Stimulated activated CD4-positive, alpha-beta T cell treated with anti-CD3 and anti-CD28 coated beads, Interleukin-15, amount 100 ng/mL, for 1 hour (primary cell): ENCODE measurements at places on chromosomes 4 and X.

- no peak for DNase-seq
These were observed 85.7 kb downstream of the TSPAN5 start for GRCh38 chr4:98572697-98573096.

- DNase-seq = no peak
These were observed 63.0 kb upstream of the FAM9A start for GRCh38 chrX:8864161-8864560.

- no peak for DNase-seq
These were observed 195.1 kb downstream of the MAGEB5 start for GRCh38 chrX:26411045-26411444.

DNA sequence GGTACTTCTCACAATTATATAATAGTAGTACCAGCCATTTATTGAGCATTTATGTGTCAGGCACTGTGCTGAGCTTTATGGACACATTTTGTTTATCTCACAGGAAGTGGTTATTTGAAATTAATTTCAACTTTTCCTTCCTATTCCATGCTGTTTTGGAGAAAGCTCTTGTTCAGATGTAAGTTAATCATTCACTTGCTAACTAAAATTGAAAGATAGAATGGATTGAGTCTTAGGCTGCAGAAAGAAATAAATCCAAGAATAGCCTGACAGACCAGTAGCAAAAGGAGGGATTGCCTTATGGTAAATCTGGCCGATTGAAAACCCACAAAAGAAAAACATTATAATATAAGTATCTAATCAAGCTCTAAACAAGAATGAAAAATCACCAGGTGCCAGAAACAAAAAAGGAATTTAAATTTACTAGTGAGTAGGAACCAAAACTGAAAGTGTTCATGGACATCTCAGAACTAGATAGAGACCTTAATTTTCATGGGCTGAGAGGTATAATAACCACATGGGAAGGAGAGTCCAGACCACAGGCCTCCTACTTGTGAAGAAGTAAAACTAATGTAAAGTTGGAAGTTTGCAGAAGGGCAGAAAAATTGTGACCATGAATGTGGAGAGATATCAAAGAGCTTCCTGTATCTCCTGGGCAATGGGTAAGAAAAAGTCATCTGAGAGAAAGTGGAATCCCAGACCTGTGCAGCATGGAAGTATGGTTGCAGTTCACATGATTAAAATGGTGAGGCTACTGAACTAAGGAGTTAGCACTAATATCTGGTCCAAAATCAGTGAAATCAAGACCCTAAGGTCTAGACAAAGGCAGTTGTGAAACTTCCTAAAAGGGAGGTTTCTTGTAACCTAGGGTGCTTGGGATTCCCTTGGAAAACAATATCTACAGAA is 38.0 kb downstream of the RADX start:
- no peak for DNase-seq

DNA sequence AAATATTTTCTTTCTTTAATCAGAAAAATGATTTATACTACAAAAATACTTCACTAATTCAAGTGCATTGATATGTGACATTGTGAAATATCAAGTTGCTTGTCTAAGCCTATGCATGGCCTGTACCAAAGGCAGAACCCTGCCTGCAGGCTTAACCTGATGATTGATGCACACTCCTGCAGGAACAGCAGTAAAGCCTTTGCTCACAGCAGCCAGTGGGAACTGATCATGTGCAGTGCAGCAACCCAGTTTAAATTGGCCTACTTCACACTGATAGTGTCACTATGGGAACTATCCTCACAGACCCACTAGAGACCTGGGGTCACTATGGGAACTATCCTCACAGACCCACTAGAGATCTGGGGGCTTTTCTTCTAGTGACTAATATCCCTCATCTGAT is 603.8 kb downstream of the RAPGEF2 start:
- DNase-seq = no peak

- no peak for DNase-seq
These were observed 569 bp downstream of the RPS3A start for GRCh38 chr4:151099976-151100417.

- no peak for DNase-seq
These were observed 49.5 kb upstream of the TMLHE start for GRCh38 chrX:155662282-155662681.

- DNase-seq = no peak
These were observed 57.8 kb upstream of the FAM47B start for GRCh38 chrX:34884817-34885216.

DNA sequence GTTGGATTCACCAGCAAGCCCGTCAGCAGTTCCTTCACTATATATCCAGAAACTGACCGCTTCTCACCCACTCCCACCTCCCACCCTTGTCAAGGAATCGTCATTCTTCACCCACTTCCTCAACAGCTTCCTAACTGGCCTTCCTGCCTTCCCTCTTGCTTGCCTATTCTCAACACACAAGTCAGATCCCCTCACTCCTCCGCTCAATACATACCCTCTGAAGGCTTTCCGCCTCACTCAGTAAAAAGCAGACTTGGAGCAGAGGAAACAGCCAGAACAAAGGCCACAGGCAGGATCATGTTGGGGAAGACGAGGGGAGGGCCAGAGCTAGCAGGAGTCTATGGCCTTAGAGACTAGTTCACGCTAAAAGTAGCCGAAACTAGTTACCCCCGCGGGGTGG is 23.7 kb downstream of the RWDD4 start:
- no peak for DNase-seq

DNA sequence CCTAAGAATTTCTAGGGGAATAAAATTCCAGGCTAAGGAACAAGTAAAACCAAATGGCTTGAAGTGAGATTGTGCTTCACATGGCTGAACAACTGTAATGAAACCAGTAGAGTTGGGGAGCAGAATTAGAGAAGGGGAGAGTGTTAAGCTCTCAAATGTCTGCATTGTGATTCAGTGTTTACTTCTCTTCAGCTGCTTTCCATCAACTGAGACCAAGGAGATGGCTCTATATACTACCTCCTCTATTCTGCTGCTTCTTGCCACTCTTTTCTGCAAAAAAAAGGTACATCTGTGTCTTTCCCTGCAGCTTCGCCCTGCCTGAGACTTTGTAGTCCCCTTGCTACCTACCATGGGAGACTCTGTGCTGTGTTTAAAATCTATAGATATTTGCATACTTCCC is 73.5 kb downstream of the WDFY3 start:
- no peak for DNase-seq

- DNase-seq = no peak
These were observed 16.9 kb upstream of the HPRT1 start for GRCh38 chrX:134443020-134443419.

DNA sequence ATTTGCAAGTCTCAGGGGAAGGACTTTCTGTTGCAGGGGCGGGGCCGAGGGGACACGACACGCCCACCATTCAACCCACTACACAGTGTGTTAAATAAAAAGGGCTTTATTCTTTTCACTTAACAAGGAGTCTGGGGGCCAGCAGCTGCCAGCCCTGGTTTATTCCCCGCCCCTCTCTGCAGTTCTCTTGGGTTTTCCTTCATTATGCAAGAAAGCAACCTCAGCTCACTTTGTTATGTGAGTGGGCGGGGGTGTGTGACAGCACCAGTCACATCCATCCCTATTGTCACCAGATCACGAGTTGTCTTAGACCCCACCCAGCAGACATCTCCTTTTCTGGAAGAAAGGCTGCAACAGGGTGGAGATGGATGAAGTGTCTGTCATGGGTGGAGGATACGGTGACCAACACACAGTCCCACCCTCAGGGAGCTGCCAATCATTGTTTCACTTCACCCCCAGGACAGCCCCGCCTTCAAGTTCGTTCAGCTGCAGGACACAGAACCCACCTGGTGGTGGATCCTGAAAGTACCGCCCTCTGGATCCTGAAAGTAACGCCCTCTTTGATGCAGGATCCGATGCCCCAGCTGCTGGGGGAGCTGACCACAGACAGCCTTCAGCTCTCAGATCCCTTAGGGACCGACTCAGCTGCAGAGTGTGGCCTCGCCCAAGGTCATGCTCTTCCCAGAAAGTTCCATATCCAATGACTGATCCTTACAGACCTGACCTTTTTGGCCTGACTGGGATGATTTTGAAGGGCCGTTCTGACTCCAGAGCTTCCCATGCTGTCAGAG is 79.6 kb downstream of the SMIM20 start:
- no peak for DNase-seq

DNA sequence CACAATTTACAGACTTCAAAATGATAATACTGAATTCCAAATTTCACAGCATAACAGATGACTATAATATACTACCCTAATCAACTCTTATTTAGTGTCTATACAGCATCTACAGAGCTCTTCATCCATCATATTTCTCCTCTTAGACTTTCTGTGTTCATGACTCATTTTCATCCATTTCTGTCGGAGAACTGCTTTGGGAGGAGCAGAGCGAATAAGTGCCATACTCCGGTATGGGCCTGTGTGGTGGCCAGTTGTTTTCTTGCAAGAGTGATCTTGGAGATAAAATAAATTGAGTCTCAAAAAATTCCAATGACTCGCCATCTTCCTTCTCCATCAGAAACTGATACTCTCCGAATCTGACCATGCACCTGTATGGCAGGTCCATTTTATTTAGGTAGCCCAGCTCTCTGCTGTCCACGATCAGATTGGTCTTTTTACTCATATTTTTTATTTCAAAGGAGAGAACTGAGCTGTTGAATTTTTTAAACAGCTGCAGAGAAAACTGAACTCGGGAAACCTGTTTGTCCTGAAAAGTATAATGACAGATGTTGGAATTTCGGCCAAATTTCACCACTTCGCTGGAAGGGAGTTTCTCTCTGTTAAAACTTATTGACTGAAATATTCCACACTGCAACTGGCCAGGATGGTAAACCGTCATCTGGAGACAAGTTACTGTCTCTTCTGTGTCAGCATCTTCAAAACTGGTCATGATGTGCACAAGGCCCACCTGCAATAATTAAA is 7.8 kb downstream of the TIFA start:
- DNase-seq = no peak

- no peak for DNase-seq
These were observed 81.4 kb downstream of the ZAR1 start for GRCh38 chr4:48571471-48571870.

GRCh38 chrX:76172325-76172893 is 453 bp upstream of the PBDC1 start:
- no peak for DNase-seq

GRCh38 chr4:140311257-140311835 is 62.1 kb upstream of the SCOC start:
- no peak for DNase-seq

GRCh38 chrX:7086384-7086783 is 61.1 kb upstream of the STS start:
- DNase-seq = no peak

DNA sequence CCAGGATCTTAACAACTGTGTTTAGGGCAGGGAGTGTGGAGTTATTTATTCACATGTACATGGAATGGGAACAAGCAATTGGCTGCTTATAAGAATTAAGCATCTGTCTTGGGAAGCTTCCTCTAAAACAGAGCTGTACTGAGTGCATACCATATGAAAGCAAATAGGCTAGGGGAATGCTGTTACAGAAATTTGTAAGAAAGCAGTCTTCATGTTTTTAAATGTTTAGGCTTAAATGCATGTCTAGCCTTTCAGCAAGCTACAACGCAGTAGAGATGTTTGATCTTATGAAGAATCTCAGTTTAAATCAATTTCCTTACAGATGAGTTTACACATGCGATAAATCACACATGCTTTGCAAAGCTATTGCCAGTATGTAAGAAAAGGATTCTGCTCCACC is 123.1 kb upstream of the MID1 start:
- DNase-seq = no peak

DNA sequence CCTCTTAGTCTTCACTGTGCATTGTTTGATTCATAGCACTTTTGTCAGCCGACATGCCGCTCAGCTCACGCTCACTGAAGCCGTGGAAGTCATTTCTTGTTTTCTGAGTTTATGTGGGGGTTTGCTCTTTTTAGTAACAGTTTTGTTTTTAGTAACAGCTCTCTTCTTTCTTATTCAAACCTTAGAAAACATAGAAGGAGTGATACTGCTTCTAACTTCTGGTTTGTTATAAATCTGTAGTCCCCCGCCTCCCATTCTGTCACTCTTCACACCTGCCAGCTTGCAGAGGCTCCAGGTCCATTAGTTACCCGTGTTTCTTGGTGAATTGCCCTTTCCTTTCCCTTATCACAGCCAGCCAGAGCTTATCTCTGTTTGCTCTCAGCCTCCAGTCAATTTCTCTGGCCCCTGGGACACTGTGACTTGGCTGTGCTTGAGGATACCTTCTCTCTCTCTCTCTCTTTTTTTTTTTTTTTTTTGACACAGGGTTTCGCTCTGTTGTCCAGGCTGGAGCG is 50.5 kb downstream of the GRK4 start:
- DNase-seq = no peak

DNA sequence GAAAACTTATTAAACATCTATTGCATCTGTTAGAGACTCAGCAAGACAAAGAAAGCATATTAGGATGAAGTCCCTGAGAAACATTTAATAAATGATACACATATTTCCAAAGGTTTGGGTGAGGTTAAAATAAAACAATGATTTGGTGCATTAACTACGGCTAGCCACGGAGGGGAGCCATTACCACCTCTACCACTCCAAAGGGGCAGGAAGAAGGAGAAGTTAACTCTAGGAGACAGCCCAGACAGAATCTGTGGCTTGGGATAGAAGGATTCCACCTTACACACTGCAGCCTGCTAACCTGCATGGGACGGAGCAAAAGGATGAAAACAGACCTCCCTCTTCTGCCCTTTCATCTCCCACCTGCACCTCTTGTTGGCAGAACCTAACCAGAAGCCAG is 189.1 kb upstream of the C1QTNF7 start:
- DNase-seq = no peak

- no peak for DNase-seq
These were observed 733.4 kb upstream of the INTU start for GRCh38 chr4:126899331-126899801.

GRCh38 chr4:107044170-107044569 is 8.1 kb upstream of the DKK2 start:
- DNase-seq = no peak

GRCh38 chrX:37746218-37746941 is 33.5 kb upstream of the CYBB start:
- DNase-seq = no peak

DNA sequence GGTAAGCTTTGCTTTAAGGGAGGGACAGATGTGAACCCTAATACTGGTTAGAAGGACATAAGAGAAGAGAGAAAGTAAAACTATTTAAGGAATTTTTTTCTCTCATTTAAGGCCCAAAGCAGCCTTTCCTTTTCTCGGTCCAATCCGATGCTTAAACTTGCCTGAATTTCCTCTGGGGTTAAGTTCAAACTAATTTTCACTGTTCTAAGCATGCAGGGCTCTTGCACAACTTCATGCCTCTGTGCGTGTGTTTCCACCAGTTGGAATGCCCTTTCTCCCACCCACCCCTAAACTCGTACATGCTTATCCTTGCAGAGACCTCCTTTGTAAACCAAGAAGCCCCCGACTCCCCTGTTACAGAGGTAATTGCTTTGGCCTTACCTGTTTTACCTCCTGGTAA is 204.7 kb downstream of the CBR4 start:
- DNase-seq = no peak

- DNase-seq = no peak
These were observed 584.4 kb upstream of the AADAT start for GRCh38 chr4:170674176-170674575.

GRCh38 chrX:72349190-72349589 is 43.5 kb upstream of the CITED1 start:
- DNase-seq = no peak
